ENCODE measurements at places on chromosomes 3 and 15.

GRCh38 chr15:95017666-95018328, 786.4 kb downstream of the MCTP2 start:
- peak; percentile 0 for DNase-seq

DNA sequence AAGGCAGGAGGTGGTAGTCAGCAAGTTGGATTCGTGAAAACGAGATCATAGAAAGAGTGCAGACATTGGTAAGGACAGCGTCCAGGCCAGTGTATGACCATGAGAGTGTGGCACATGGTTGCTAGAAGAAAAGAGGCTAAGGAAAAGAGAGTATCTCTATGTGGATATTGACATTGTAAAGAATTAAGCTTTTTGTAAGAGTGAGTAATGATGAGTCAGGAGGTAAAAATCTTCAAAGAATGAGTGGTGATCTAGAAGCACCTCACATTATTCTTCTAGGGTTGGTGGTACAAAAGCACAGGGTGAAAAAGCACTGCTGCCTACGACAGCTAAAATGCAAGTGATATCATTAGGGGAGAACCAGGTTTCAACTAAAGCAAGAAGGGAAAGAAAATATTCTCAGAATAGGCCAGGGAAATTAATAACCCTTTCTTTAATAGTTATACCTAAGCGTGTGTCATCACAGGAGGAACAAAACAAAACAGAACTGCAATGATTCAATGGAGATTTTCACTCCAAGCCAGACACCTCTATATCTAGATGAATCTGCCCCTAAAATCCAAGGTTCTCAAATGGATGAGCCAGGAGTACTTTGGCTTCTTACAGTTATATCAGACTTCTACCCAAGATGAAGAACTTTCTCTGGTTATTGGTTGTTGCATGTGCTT, 884.7 kb downstream of the NAALADL2 start:
- DNase-seq = no peak

- no peak for DNase-seq
Observed at GRCh38 chr15:73660455-73660854, 23.7 kb upstream of the CD276 start.

DNA sequence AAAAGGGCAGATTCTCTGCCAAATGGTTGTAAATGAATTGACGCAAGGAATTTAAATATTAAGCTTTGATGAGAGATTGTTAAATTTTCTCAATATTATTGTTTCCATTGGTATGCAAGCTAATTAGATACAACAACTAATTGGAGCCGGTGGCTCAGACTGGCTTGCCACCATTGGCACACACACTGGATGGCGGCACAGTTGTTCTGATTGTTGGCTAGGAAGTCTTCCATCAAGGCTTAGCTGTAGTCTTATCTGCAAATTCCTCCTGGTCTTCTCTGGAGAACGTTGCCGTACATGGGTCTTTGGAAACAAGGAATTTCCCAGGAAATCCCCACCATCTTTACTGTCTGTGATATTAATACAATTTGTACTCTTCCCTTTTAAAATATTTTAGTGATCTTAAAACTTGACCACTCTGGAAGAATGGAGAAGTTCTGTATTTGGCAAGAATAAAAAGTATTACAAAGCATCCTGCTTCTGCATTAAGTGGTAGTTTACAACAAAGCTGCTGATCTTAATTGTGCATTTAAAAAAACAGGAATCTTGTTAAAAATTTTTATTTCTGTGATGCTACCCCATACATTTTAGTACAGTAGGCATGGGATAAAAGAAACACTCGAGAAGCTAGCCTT, 126.5 kb downstream of the UBE2E2 start:
- DNase-seq = no peak

- DNase-seq = no peak
Observed at GRCh38 chr15:66172324-66172980, 81.1 kb downstream of the MEGF11 start.

- DNase-seq = no peak
Observed at GRCh38 chr3:31450345-31450744, 82.4 kb upstream of the STT3B start.

DNA sequence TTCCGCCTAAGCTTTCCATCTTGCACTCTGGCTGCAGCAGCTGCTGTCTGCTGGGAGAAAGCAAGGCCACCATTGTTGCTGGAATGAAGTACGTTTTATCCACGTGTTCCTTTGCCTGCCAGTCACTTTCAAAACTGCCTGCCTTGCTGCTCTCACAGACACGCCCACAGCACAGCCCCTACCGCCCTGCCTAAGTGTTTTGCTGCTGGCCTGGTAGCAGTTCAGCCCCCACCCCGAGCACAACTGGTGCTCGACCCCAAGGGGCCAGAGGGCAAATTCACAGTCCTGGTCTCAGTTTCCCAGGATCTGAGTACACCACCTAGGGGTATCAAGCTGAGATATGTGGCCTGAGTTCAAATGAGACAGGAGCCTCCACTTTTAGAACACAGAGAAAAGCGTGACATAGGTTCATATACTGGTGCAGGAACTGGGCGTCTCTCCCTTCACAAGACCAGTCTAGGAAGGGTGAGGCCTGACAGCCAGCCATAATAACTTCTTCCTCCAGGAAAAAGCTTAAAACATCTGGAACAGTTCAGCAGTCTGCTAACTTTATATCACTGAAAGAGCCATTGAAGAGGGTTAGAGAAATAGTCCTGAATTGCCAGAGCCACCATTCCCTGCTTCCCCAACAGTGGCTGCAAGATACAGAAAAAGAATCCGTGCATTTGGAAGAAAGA, 1012.3 kb downstream of the ZPLD1 start:
- DNase-seq = no peak

DNA sequence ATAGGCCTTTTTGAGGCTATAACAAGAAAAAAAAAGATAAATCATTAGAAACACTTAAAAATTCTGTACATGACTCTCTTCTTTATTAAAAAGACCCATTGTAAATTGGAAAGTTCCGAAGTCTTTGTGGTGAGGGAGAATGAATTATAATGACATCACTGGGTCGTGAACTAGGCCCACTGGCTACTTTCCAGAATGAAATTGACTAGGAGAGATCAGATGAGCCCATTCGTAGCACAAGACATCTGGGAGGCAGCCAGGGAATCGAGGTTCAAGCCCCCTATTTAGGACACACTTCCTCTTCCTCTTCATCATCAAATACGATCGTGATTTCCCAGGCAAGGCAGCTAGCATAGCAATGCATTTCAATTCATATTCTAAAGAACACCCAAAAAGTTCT, 889.8 kb upstream of the NR2F2 start:
- no peak for DNase-seq

DNA sequence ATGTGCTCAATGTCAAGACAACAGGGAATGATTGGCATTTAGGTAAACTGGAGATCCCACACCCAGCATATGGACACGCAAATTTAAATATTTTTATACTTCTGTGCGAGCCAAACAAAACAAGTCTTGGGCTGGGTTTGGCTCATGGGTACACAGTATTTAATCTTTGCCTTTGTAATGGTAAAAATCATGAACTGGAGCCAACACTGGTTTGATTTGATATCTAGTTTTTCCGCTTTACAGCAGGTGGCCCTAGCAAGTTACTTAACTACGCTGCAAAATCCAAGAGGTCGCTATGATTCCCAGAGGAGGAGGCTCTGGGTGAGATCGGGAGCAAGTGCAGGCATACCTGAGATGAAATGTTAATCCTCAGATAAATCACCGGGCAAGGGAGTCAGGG, 207.9 kb upstream of the SATB1 start:
- DNase-seq = no peak

GRCh38 chr3:193452338-193452737, 73.8 kb upstream of the ATP13A5 start:
- no peak for DNase-seq

- DNase-seq = no peak
Observed at GRCh38 chr3:179949412-179949811, 87.3 kb downstream of the PEX5L start.

DNA sequence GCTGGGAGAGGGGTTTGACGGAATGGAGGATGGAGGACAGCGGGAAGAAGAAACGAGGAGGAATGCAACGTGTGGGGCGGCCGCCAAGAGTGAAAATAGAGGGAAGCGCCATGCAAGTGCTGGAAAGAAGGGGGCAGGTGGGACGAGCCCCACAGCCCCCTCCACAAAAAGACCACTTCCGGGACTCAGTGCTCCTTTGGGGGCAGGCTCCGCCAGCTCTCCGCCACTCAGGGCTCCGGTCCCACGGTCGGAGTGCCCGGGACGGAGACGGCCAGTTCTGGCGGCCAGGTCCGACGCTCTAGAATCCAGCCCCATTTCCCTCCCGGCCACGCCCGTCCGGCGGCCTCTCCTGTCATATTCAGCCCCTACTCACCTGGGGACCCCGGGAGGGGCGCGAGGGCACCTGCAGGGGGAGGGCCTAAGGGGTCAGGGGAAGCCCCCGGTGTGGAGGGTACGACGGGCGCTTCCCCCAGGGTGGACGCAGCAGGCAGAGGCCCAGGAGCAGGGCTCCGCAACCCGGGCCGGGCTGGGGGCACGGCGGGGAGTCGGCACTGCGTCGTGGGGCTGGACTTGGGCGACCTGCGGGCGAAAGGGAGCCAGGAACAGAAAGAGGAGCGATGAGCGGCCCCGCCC, 25.5 kb upstream of the CSPG4 start:
- no peak for DNase-seq

DNA sequence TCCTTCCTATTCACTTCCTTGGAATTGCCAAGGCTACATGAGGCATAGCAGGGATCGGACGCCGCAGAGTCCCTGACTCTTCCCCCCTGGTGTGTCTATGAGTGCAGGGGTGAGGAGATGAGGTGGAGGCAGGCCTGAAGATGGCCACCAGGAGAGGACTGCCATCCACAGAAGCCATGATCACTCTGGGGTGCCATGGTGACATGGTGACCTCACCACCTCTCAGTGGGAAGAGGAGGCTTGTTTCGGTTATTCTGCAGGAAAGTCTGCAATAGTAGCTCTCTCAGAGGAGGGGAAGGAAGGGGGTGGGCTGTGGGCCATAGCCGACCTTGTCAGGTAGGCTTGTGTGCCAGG, 57.0 kb upstream of the LIMD1 start:
- no peak for DNase-seq

GRCh38 chr15:79045041-79045440, 45.5 kb downstream of the RASGRF1 start:
- no peak for DNase-seq

GRCh38 chr15:89179966-89180875, 41.2 kb downstream of the RLBP1 start:
- DNase-seq = no peak

DNA sequence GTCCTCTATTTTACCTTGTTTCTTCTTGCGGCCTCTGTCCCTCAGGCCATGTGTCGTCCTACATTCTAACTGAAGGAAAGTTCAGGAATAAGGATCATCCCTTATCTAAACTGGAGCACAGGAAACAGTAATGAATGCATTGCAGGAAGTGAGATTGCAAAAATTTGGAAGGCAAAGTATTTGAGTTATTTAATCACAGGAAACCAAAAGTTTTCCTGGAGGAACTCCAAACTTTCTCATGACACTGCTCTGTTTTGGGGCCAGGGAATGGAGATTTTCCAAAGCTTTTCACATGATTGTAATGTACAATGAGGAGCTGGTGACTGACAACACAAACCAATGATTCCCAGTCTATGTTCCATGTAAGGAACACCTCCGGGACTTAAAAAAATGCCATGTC, 57.8 kb upstream of the PLSCR4 start:
- DNase-seq = no peak

GRCh38 chr3:48268381-48268935, 27.6 kb downstream of the ZNF589 start:
- DNase-seq = no peak

GRCh38 chr15:37076543-37076942, 23.8 kb downstream of the MEIS2 start:
- no peak for DNase-seq

- no peak for DNase-seq
Observed at GRCh38 chr3:111373861-111374260, 168.1 kb upstream of the CD96 start.

DNA sequence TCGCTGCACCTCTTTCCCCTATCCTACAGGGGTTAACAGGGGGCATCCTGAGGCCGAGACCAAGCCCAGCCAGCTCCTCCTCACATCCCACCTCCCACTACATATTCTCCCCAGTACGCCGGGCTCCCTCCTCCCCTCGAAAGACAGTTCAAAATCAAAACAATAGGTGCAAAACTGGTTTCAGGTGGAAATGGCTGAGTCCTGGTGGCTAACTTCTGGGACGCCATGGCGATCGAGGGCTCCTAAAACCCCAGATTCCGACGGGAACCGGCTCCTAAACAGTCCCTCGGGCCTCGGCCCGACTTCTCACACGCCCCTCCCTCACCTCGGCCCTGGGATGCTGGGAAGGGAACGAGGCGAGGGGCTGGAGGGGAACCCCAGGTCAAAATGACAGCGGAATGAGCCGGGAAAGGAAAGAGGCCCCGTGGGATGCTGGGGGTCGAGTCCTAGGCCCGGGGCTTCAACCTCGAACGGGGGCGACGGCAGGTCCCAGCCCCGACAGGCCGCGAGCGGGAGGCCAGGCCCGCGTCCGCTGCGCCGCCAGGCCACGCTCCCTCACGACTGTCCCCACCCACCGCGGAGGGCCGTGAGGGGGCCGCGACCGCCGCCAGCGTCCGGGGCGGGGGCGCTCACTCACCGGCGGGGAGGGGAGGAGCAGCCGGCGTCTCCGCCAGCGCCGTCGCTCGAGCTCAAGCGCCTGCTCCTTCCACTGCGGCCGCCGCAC, 492 bp downstream of the TMCC1 start:
- peak; percentile 60 for DNase-seq

DNA sequence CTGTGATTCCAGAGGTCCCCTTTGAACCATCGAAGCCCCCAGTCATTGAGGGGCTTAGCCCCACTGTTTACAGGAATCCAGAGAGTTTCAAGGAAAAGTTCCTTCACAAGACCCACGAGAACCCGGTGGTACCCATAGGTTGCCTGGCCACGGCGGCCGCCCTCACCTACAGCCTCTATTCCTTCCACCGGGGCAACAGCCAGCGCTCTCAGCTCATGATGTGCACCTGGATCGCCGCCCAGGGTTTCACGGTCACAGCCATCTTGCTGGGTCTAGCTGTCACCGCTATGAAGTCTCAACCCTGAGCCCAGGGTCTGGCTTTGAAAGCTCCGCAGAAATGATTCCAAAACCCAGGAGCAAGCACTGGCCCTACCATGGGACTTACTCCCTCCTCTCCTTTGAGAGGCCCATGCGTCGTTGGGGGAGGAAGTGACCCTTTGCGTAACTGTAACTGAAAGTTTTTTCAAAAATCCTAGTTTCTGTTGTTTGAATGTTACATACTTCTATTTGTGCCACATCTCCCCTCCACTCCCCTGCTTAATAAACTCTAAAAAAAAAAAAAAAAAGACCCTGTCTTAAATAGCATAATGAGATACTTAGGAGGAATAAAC, 85.1 kb upstream of the CSPG5 start:
- DNase-seq = no peak

- no peak for DNase-seq
Observed at GRCh38 chr15:36914960-36915808, 185.2 kb downstream of the MEIS2 start.

GRCh38 chr15:63090472-63090871, 31.2 kb upstream of the LACTB start:
- DNase-seq = peak; percentile 5

- DNase-seq = no peak
Observed at GRCh38 chr3:153254361-153254760, 92.3 kb downstream of the RAP2B start.

DNA sequence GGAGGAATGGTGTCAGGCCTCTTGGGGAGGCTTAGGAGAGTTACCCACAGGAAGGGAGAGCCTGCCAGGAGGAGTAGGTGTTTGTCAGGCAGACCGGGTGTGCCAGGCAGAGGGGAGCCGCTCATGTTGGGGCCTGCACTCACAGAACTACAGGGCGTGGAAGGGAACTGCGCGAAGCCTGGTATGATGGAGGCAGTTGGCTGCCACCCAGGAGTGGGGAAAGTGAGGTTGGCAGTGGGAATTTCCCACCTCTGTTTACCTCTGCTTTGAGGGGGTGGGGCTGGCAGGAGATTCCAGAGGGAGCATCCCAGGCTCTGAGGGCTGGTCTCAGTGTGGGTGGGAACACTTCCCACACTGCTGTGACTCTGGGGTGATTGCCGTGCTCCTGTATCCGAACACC, 99.9 kb downstream of the SLCO3A1 start:
- DNase-seq = no peak
